ENCODE measurements at places on chromosomes 5 and 9.

DNA sequence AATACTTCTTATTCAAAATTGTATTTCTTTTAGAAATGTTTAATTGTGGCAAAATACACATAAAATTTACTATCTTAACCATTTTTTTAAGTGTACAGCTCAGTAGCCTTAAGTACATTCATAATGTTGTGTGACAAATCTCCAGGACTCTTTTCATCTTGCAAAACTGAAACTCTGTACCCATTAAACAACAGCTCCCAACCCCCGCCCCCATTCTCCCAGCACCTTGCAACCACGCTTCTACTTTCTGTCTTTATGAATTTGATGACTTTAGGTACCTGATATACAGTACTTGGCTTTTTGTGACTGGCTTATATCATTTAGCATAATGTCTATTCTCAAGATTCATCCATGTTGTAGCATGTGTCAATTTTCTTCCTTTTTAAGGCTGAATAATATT lies 2.8 kb upstream of the IL5 start:
- H3K27me3 ChIP-seq: no peaks in the 10 kb centered on the region
- no peak overlapping the region for H3K4me3 ChIP-seq

GRCh38 chr5:88536146-88536545 lies 267.5 kb upstream of the TMEM161B start:
- no peak overlapping the region for H3K27ac ChIP-seq
- no peaks in the 10 kb centered on the region for H3K4me1 ChIP-seq
- no peaks in the 10 kb centered on the region for H3K36me3 ChIP-seq
- no peak overlapping the region for H3K4me3 ChIP-seq

DNA sequence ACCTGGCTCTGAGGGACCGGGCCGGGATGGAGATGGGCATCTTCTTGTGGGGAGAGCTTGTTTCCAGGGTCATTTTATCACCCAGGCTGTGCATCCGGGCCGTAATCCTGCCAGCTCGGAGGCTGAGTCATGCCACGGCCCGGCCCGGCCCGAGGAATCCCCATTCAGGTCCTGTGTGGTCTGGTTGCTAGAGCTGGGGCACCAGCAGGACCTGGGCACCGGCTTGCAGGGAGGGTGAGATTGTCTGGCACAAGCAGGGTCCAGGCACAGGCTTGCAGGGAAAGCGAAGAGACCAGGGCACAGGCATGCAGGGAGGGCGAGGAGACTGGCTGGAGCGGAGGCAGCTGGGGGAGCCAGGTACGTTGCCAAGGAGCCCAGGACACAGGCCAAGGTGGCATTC lies 106.8 kb downstream of the RXRA start:
- H3K4me3 ChIP-seq: no peak overlapping the region
- no peak for DNase-seq
- H3K36me3 ChIP-seq: no peaks in the 10 kb centered on the region
- H3K27me3 ChIP-seq: no peaks in the 10 kb centered on the region

DNA sequence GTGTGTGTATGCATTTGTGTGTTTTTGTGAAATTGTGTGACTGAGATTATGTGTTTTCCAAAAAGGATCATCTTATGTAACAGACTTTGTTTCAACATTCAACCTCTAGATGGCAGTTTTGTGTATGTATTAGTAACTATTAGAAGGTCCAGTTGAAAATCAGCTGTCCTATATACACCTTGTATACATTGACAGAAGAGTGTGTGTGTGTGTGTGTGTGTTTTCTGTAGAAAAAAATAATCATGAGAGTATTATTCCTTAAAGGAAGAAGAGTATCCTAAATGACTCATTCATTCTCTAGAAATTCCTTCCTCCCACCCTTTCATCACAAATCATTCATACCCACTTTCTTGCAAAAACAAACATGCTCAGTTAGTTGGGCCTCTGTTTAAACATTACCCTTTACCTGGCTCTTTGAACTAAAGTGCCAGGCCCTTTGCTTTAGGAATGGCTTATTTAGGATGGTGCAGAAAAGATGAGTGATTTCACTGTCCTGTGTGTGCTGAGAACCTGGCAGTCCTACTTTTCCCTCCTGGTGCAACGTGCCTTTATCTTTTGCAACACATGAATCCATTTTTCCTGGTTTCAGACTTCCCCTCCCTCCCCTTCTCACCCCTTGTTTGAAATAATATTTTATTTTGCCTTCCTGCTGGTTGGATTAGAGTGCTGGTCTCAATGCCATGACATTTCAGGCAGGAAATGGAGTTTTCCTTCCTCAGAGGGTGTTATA lies 152.2 kb downstream of the ARHGAP26 start:
- H3K4me3 ChIP-seq: no peak overlapping the region
- no peaks in the 10 kb centered on the region for H3K27me3 ChIP-seq
- no peak overlapping the region for H3K27ac ChIP-seq

DNA sequence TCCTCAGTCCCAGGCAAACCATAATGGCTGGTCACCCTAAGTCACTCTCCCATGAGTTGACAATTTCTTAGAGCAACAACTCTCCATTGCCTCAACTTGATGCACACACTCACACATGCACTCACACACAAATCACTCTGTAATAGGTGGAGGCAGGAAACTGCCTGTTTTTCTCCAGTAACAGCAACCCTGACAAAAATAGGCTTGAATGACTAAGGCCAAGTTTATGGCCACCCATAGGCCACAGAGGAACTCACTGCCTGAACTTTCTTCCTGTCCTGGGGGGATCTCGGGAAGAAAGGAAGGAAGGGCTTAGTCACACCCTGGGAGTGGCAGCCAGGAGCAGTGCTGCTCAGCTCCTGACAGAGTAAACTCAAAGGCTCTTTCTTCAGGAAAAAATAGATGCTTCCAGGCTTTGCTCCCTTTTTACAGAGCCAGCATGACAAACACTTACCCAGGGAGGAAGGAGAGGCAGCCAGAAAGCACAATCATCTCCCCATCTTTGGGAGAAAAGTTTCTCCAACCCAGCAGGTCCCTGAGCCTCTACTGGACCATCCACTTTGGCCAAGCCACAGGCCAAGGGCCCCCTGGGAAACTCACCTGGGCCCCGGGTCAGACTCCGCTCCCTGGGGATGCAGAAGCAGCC lies 368 bp downstream of the SH3TC2 start:
- peaks cover 11% of the 10 kb centered on the region for H3K4me1 ChIP-seq
- H3K36me3 ChIP-seq: no peaks in the 10 kb centered on the region
- peak; percentile 80 for DNase-seq
- H3K27me3 ChIP-seq: no peaks in the 10 kb centered on the region
- H3K4me3 ChIP-seq: no peak overlapping the region

- no peak overlapping the region for H3K27ac ChIP-seq
- no peak for DNase-seq
- H3K4me3 ChIP-seq: no peak overlapping the region
- no peaks in the 10 kb centered on the region for H3K36me3 ChIP-seq
- H3K27me3 ChIP-seq: no peaks in the 10 kb centered on the region
Observed at GRCh38 chr5:28468166-28468565, 1429.8 kb upstream of the CDH9 start.

GRCh38 chr5:149279661-149280060 lies 8.0 kb downstream of the AFAP1L1 start:
- no peak for DNase-seq
- H3K36me3 ChIP-seq: no peaks in the 10 kb centered on the region
- no peak overlapping the region for H3K4me3 ChIP-seq
- no peak overlapping the region for H3K27ac ChIP-seq
- H3K27me3 ChIP-seq: no peaks in the 10 kb centered on the region
- no peaks in the 10 kb centered on the region for H3K4me1 ChIP-seq

DNA sequence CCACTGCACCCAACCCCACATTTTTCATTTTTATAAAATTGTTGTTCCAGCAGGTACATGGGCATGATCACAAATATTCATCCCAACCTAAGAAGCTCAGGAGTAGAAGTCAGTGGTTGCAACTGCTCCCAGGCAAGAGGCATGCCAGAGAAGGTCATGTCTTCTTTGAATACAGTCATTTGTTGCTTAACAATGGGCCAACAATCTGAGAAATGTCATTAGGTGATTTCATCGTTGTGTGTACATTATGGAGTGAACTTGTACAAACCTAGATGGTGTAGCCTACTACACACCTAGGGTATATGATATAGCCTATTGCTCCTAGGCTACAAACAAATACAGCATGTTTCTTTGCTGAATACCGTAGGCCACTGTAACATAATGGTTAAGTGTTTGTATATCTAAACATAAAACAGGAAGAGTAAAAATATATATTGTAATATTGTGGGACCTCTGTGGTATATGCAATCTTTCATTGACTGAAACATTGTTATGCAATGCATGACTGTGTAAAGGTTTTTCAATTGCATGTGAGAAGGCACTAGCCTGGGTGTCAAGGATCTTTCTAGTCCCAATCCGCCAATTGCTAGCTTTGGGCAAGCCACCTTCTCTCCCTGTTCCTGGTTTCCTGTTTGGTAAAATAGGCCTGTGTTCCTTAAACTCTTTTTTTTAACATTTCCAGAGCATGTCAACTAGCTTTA lies 27.6 kb downstream of the ATP10B start:
- H3K36me3 ChIP-seq: no peaks in the 10 kb centered on the region
- no peaks in the 10 kb centered on the region for H3K27me3 ChIP-seq
- no peak overlapping the region for H3K27ac ChIP-seq
- no peak for DNase-seq

DNA sequence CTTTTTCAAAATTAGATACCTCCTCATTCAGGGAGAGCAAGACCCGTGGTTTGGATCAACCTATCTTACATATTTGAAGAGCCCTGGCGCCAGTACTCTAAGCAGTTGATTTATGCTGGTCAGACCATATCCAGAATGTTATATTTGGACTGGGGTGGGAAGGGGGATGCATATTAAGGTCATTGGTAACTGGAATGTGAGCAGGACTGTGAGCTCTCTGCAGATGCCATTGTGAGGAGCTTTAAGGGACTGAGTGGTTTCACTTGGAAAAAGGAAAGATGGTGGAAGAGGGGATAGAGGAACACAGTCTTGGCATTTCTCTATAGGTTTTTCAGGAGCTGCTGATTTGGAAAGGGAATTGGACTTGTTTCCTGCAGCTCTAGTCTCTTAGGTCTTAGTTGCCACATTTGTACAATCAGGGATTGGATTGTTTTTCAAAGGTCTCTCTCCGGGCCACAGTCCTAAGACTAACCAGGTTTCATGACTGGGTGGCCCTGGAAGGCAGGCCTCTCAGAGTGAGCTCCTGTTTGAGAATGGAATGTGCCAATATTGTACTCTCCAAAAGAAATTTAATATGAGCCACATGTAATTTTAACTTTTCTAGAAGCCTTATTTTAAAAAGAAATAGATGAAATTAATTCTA lies 25.8 kb upstream of the F2R start:
- H3K27me3 ChIP-seq: no peaks in the 10 kb centered on the region
- no peak overlapping the region for H3K4me3 ChIP-seq
- H3K36me3 ChIP-seq: no peaks in the 10 kb centered on the region
- DNase-seq: no peak

- H3K36me3 ChIP-seq: no peaks in the 10 kb centered on the region
- peak; percentile 95 for DNase-seq
- H3K4me3 ChIP-seq: no peak overlapping the region
- no peaks in the 10 kb centered on the region for H3K4me1 ChIP-seq
Observed at GRCh38 chr5:55146543-55147151, 13.3 kb upstream of the GPX8 start.

DNA sequence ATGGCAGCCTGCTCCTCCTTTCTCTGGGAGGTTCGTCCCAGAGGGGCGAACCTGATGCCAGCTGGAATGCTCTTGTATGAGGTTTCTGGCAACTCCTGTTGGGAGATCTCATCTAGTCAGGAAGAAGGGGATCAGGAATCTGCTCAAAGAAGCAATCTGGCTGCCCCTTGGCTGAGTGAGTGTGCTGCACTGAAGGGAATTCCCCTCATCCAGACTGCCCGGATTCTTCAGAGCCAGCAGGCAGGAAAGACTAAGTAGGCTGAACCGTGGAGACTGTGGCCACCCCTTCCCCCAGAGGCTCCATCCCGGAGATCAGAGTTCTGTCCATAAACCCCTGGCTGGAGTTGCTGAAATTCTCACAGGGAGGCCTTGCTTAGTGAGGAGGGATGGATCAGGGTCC lies 476.0 kb downstream of the CSNK1G3 start:
- no peak overlapping the region for H3K4me3 ChIP-seq
- no peak overlapping the region for H3K27ac ChIP-seq
- no peak for DNase-seq
- H3K36me3 ChIP-seq: no peaks in the 10 kb centered on the region
- H3K27me3 ChIP-seq: no peaks in the 10 kb centered on the region

GRCh38 chr5:118952992-118953651 lies 35.2 kb downstream of the DTWD2 start:
- no peak overlapping the region for H3K4me3 ChIP-seq
- peak; percentile 93 for DNase-seq
- no peaks in the 10 kb centered on the region for H3K27me3 ChIP-seq
- peaks cover 10% of the 10 kb centered on the region for H3K4me1 ChIP-seq

DNA sequence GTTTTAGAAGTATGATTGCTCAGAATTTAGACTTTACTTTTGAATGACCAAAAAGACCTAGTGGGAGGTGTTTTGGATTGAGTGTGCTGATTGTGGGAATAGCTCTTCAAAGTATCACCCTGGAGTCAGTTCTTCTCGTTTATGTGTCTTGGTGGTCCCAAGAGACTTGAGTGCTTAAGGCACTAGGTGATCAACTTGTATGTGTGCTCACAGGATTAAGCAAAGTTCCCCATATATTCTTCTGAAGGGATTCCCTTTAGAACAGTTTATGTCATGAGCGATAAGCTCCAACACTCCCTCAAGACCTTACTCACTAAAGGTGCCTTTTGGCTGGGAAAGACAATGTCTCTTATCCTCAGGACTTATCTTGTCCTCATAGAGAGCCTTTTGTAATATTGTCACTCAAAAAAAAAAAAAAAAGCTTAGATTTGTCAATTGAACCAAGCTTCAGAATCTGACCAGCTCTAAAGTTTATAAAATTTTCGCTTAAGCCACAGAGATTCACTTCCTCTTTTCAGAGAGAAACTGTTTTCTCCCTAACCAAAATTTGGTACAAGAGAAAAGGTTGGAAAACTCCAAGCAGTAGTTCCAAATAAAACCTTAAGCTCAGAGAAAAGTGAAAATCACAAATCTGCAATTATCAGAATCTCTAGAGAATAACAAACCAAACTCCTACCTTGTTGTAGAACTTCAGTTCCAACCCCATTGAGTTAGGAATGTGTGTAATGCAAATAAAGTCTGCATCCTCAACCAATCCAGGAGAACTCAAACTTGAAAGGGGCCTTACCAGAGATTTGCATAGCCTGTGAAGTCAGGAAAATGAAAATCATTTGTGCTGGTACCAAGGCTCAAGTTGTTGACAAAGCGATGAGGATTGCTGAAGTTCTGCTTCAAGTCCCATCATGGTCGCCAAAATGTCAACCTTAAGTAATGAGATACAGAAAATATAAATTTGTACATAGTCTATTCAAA lies 40.0 kb upstream of the PDZD2 start:
- no peak overlapping the region for H3K4me3 ChIP-seq
- no peaks in the 10 kb centered on the region for H3K27me3 ChIP-seq
- DNase-seq: no peak
- no peak overlapping the region for H3K27ac ChIP-seq
